AG08396 (cell line): ENCODE measurements at places on chromosomes 7 and 10.

- no peak for DNase-seq
These were observed 140.0 kb downstream of the PTPRN2 start for GRCh38 chr7:158447506-158448171.

DNA sequence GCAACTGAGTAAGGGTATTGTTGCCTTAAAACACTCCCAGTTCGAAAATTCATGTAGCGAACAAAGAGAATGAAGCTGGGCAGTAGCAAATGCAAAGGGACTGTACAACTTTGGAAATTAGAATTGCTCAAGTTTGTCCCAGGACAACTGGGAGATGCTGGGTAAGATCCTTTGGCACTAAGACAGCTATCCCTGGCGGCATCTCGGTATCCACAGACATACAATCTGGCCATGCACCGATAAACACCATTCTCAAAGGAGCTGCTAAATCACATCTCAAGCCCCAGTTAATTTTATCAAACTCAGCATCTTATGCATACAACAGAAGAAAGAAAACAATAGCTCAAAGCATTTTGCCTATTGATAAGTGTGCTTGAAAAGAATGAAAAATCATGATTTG lies 177.3 kb downstream of the AMPH start:
- DNase-seq = no peak

DNA sequence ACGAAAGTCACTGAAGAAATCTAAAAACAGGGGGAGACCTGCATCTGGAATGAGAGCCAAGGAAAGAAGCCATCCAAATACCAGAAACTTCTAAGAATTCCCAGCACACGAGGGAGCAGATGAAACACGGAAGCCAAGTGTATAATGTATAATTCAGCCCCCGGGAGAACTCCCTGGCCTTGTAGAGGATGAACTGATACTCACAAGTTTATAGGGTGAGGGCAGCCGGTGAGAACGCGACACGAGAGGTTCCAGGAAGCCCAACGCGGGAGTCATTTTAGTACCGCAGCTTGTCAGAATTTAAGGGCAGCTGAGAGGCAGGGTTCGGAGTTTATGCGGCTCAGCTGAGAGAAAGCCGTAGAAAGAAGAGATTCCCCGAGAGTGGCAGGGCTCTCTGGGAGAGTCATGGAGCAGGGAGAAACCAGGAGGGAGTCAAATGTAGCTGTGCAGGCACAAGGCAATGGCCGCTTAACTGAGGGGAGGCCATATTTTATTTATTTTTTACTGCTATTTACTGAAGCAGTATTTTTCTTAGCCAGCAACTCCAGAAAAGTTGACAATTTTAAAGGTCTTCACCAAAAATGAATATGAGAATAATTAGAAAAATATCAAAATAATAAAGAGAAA lies 164.0 kb downstream of the NPSR1 start:
- no peak for DNase-seq

DNA sequence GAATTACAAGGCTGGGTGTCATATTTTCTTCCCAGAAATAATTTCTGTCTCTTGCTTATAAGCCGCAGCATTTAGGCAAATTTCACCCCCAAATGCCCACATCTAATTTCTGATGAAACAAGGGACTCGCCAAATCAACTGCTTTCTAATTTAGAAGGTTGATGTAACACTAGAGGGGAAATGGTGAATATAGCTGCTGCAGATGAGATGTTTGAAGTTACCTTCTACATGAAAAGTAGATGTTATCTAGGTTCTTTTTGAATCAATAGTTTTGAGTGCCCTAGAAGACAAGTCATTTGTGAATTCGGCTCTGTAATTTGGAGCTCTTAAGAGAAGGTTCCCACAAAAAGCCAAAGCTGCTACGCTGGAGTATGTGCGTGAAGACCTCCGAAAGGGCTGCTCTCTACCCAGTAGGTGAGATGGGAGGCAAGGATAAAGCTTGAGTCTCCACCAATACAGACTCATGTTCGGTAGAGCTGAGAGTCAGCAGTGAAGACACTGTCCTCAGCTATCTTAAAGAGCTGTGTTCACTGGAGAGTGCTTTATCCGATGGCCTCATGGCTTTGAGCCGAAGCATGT lies 99.5 kb downstream of the FANK1 start:
- DNase-seq = no peak

DNA sequence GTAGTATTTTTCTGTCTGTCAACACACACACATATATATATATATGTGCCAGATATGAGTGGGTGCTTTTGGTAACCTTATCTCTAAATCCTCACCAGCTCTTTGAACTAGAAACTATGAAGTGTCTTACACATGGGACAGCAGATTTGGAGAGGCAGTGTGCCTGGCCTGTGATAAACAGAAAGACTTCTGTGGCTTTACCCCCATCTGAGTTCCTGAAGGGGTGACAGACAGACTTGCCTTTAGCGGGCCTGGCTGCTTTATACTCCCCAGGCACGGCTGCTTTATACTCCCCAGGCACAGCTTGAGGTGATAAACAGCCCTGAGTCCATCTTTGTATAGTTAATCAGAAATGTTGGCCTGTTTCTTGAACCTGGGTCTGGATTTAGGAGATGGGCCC lies 5.6 kb downstream of the BAG3 start:
- DNase-seq = no peak

- DNase-seq = no peak
These were observed 49.0 kb upstream of the ZRANB1 start for GRCh38 chr10:124892905-124893304.

DNA sequence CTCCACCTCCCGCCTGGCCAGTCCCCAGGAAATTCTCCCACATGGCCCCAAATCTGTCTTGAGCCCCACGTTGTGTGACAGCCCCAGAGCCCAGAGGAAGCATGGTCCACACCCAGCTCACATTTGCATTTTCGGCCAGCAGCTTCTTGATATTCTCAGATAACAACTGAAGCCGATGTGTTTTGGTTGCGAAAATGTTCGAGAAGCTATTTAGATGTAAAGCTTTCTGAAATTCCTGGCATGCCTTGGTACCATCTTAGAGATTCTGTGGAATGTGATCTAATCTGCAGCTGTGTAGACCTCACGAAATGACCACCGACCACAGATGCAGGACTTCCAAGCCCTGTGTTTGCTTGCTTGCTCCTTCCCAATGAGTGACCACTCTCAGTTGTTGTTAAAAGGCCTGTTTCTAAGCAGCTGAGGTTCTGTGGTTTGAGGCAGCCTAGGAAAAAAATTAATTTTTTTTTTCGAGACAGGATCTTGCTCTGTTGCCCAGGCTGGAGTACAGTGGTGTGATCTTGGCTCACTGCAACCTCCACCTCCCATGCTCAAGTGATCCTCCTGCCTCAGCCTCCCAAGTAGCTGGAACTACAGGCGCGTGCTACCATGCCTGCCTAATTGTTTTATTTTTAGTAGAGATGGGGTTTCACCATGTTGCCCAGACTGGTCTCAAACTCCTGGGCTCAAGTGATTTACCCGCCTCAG lies 8.8 kb downstream of the SLC4A2 start:
- DNase-seq = no peak

GRCh38 chr10:43396061-43396927 lies 12.7 kb downstream of the HNRNPF start:
- peak; percentile 89 for DNase-seq

DNA sequence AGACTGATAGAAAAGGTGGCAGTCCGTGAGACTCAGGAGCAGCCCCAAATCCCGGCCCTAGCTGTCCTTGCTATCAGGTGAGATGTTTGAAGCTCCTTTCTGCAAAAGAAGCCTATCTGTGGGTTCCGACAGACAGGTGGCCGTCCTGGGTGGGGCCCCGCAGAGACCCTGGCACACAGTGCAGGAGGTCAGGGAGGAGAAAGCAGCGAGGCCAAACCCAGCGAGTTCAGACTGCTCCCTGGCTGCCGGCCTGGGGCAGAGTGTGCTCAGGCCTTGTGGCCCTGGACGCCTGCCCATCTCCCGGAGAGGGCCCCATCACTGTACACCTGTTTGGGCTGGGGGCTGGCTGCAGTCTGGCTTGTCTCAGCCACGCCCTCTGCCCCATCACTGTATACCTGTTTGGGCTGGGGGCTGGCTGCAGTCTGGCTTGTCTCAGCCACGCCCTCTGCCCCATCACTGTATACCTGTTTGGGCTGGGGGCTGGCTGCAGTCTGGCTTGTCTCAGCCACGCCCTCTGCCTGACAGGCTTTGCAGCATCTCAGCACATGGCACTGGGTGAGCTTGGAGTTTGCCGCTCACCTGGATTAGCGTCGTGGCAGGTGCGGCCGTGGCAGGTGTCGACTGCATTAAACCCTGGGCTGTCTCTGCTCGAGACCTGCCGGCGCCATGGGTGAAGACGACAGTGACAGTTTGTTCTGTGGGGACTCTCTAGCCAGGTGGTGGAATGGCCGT lies 11.8 kb upstream of the PRKAR1B start:
- DNase-seq = no peak

DNA sequence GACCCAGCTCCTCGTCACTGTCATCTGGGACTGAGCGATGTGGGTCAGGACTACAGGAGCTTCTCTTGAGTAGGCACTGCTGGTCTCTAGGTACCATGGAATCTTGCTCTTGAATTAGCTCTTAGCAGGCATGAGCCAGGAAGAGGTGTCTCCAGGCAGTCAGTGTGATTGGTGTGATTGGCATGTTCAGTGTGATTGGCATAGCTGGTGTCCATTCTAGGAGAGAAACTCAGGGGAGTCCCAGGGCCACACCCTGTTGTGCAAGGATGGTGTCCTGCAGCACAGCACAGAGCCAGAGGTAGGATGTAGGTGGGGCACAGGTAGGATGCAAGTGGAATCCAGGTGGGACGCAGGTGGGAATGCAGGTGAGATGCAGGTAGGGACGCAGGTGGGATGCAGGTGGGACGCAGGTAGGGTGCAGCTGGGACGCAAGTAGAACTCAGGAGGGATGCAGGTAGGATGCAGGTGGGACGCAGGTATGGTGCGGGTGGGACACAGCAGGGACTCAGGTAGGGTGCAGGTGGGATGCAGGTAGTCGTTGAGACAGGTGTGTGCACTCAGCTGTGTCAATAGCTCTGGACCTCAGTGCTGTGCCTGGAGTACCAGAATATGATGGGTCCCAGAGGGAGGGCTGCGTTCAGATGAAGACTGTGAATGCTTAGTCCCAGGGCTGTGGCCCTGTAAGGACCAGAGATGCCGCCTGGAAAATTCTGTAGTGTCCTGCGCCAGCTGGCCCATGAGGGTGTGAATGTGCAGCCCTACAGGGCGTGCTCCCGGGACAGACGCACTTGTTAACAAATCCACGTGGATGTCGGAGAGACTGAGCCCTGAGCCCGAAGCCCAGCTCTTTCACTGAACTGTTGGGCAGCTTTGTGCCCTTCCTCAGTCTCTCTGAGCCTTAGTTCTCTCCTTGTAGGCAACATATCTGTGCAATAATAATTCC lies 248.2 kb upstream of the PITRM1 start:
- DNase-seq = no peak

DNA sequence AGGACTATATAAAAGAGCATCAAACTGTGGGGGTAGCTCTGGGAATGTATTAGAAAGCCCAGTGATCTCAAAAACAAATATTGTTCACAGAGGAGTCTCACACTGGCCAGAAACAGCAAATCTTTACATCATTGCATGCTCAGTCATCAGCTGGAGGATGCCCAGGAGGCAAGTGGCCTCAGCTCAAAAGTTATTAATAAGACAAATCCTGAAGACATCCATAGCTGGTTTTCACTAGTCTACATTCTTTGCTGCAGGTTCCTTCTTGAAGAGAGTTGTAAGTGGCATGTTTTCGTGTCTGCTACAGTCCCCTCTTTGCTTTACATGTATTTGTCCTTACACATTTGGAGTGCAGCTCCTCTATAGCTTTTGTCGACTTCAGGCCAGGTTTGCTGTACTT lies 8.6 kb upstream of the CCDC7 start:
- DNase-seq = no peak

DNA sequence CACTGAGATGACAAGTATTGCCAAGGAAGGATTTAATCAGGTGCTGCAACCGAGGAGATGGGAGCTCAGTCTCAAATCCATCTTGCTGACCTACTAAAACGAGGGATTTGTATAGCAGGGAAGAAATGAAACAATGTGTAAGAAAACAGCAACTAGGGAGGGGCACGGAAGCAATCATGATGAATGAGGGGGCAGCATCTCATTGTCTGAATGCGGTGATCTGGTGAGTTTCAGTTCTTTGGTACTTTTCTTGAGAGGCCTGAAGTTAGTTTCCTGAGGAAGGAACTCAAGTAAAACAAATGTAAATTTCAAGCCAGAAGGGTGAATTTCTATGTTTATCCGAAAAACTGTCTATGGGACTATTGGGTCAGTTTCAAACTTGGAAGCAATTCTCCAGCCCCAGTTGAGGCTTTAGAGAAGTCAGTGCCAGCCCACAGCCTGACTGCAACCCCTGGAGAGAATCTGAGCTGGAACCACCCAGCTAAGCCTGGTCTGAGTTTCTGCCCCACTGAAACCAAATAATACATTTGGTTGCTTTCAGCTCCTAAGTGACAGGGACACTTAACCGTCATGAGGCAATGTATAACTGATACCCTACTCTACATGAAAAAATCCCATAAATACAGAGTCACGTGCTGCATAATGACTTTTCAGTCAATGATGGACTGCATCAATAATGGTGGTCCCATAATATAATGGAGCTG lies 45.8 kb upstream of the TNS3 start:
- DNase-seq = no peak

DNA sequence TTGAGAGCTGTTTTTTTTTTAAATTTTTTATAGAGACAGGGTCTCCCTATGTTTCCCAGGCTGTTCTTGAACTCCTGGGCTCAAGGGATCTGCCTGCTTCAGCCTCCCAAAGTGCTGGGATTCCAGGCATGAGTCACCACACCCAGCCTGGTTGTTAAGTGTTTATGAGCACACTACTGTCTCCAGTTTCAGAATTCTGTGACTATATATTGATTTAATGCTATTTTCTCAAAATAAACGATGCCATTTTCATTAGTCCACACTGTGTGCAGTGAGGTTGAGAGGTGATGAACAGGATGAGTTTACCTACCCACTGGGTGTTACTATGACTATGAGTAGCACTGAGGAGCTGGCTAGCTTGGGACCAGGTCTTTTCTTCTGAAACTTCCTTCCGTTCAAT lies 110.9 kb upstream of the FAM180A start:
- no peak for DNase-seq

GRCh38 chr7:155531681-155532080 lies 14.7 kb downstream of the CNPY1 start:
- no peak for DNase-seq

DNA sequence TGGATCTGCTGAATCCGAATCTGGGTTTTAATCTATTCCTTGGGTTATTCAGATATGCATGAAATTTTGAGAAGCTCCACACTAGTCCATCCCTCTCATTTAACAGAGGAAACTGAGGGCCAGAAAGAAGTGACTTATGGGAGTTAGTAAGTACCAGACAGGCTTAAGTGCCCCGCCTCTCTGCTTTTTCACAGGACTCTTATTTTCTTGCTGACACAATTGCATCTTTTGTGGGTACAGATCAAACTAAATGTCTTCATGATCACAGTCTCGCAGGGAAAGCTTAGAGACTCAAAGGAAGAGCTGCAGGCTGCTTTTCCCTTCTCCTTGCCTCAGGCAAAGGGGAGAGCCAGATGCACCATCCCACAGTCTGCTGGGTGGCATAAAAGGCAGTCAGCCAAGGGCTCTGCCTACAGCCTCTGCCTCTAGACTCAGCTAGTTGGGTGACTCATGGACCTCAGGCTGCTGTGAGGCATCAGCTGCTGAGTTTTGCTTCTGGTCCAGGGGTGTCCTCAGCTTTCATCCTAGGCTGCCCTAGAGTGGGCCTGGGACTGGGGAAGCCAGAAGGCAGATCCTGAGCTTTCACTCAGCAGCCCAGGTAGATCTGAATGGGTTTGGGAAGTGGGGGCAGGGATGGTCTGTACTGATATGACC lies 11.6 kb downstream of the GOLGA7B start:
- peak; percentile 87 for DNase-seq

GRCh38 chr10:113853578-113854012 lies 287 bp downstream of the DCLRE1A start:
- DNase-seq = no peak

- no peak for DNase-seq
These were observed 39.2 kb upstream of the SDHAF3 start for GRCh38 chr7:97078023-97078969.
